ENCODE measurements at places on chromosomes 2 and 18. TPM values are rescaled to one million over a fixed set of nuclear protein-coding genes. Genes with fewer than 3 reads are reported as not detected.

The DNAJC5G gene
- total RNA-seq = not detected

DNA sequence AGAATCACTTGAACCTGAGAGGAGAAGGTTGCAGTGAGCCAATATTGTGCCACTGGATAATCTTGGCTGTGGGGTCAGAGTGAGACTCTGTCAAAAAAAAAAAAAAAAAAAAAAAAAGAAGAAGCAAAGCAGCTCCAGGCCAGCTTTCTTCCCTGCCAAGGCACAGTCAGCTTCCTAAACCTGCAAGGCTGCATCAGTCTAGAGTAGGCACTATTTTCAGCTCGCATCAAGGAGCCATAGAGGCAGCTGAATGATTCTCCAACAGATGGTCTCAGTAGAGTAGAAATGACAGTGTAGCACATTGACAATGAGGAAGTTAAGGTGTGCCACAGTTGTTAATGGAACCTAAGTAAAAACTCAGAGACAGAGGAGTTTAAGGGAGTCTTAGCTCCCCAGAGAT lies 35.6 kb downstream of the BMP10 start:
- no peak overlapping the region for H3K27ac ChIP-seq
- no peak for DNase-seq
- no peaks in the 10 kb centered on the region for H3K36me3 ChIP-seq
- no peaks in the 10 kb centered on the region for H3K27me3 ChIP-seq
- H3K4me1 ChIP-seq = no peaks in the 10 kb centered on the region

DNA sequence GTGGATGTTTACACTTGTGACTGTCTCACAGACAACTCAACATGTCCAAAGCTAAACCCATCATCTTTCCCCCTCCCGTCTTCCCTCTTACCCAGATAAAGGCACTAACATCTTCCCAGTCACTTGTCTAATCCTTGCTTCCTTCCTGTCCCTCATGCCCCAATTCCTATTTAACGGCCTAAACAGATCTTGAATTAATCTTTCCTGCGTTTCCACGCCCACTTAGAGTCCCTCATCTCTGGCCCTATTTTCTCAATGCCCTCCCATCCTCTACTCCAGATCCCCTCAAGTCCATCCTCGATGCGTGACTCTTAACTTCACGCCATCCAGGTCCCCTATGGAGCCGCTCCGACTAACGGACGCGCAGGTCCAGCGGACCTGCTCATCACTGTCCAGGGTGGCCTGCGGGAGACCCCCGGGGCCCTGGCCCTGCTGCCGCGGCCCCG lies 682 bp upstream of the SCLY start:
- H3K36me3 ChIP-seq = 0 out of 2 replicates have a peak, but pooled peaks cover 2% of the 10 kb centered on the region
- H3K27ac ChIP-seq = peak overlapping the region; percentile 79
- H3K4me3 ChIP-seq = peak overlapping the region; percentile 88
- no peak for DNase-seq

DNA sequence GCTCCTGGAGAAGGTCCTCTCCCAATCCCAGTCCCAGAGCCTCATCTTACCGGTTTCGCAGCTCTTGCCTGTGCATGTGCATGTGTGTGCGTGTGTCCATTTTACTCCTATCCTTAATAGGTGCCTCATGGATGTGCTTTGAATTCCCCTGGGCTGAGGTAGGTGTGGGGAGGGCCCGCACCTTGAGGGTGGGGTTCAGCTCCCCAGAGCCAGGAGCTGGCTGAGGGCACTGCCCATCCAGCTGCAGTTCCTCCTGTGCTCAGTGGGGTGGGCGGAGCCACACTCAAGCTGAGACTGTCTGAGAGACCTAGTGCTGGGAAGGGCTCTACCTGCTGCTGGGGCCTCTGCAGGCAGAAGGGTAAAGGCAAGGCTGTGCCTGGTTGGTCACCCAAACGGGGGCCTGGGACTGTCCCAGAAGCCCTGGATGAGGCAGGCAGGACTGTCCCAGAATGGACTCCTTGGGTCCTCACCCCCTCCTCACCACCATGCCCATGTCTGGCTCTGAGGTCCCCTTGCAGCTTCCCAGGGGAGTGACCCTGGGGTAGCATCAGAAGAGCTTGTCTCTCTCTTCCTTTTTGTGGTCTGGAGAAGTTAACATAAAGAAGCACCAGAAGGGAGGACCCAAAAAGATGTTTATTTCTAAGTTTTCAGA lies 8.9 kb downstream of the GDF7 start:
- no peaks in the 10 kb centered on the region for H3K4me1 ChIP-seq
- peaks cover 21% of the 10 kb centered on the region for H3K27me3 ChIP-seq
- H3K36me3 ChIP-seq = no peaks in the 10 kb centered on the region

DNA sequence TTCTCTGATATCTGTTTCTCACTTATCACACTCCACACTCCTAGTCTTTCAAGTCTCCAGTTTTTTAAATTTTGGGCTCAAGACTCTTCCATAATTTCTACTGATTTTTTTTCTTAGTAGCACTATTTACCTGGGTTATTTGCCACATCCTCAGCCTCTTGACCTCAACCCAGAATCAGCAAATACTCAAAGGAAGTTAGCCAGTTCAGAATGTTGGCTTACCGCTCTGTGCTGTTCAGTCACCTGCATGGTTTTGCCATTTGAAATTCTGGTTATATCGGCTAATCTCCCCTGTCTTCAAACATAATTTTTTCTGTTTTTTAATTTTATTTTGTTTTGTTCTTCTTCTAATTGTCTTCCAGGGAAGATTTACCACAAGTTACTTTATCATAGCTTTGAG lies 412.6 kb downstream of the PTH2R start:
- no peak overlapping the region for H3K27ac ChIP-seq
- H3K27me3 ChIP-seq = no peaks in the 10 kb centered on the region
- no peak for DNase-seq
- H3K4me3 ChIP-seq = no peak overlapping the region
- H3K4me1 ChIP-seq = no peaks in the 10 kb centered on the region

DNA sequence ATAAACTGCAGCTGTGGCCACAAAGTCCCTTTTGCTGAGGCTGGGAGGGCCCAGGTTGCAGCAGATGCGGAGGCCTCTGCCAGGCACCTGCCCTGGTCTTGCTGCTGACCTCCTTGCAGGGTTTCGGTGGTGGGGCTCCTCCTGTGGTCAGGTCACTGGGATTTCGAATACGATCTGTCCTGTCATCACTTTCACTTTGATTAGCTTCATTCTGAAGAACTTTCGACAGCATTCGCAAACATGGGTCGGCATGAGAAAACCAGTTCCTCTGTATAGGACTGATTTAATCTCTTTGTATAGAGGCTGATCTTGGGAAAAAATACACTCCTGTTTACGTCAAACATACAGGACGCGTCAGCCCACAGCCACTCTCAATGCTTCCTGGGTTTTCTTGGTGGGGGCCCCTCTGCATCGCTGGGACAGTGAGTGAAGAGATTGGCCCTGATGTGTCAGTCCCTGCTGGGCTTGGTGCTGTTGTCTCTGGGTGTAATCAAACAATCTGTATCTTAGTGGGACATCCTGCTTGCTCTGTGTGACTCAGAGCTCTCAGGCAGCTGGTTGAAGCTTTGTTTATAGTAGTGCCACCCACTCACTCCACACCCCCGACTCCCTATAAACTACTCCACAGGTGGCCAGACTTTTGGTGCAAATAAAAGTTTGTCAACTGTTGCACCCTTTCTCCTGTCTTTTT lies 209.4 kb upstream of the CXCR4 start:
- no peaks in the 10 kb centered on the region for H3K36me3 ChIP-seq
- no peak overlapping the region for H3K4me3 ChIP-seq
- 0 out of 2 replicates have a peak, but pooled peaks cover 1% of the 10 kb centered on the region for H3K27me3 ChIP-seq
- peak; percentile 9 for DNase-seq
- no peaks in the 10 kb centered on the region for H3K4me1 ChIP-seq

GRCh38 chr18:27600245-27600644 lies 415.1 kb upstream of the CHST9 start:
- H3K4me1 ChIP-seq = no peaks in the 10 kb centered on the region
- no peak overlapping the region for H3K4me3 ChIP-seq
- no peak for DNase-seq
- H3K36me3 ChIP-seq = no peaks in the 10 kb centered on the region

The FAM110C gene
- total RNA-seq = not detected

The ABCG5 gene
- total RNA-seq = not detected

DNA sequence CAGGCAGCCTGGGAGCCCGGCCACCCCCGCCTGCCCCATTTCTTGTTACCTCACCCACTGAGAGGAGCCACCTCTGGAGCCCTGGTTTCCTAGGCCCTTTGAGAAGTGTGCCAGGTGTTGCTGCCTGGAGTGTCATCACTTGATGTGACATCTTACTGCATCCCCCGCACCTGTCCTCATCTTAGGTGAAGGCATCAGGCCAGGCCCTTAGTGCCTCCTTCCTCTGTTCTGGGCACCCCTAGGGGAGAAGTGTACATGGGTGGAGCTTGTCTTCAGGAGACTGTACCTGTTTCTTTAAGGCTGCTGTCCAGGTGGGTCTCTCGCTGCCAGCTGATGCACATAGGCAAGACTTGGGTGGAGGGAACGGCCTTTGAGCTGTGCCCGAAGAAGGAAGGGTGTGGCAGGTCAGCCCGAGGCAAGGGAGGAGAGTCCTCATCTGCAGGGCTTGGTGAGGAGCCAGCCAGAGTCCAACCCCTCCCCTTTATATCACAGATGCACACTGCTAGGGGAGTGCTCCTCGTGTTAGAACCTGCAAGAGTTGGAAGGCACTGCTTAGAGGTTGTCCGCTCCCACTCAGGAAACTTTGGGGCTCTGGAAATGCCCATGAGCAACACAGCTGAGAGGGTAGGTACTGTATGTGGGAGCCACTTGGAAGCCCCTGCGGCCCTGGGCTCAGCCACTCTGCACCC lies 45.9 kb downstream of the NCK2 start:
- H3K27me3 ChIP-seq = no peaks in the 10 kb centered on the region
- H3K36me3 ChIP-seq = no peaks in the 10 kb centered on the region
- peaks cover 24% of the 10 kb centered on the region for H3K4me1 ChIP-seq
- DNase-seq = no peak

DNA sequence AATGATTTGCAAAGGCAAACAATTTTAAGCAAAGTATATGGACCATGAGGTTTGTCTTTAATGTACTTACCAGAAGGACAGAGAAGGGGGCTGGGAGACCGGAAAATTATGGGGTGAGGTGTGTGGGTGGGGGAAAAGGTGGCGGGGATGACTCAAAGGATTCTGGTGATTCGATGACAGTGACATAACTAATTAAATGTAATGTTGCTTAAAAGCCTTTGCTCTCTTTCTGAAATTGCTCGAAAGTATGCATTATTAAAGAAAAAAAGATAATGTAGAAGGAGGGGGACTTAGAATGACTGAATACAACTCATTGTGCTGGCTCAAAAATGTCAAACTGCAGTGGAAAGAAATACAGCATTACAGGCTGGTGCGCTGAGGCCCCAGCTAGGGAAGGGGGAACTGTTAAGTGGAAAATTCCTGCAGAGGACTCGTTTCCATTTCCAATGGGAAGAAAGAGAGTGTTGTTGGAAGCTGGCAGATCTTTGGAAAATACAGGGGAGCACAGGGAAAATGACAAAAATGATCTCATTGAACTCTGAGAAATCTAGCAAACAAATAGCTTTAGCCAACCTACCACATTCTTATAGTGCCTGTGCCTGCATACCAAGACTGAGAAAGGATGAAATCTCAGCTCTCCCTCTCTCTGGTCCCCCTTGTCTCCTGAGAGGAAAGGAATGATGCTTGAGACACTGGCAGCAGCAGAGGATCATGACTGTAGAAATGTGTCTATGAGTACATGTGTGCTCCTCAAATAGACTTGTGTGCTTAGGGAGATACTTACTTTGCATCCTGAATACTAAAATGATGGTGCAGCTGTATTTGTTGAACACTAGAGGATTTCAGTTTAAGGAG lies 632.4 kb downstream of the NYAP2 start:
- peak overlapping the region; percentile 75 for H3K4me3 ChIP-seq
- H3K27ac ChIP-seq = no peak overlapping the region
- DNase-seq = peak; percentile 39
- H3K27me3 ChIP-seq = no peaks in the 10 kb centered on the region
- peaks cover 11% of the 10 kb centered on the region for H3K4me1 ChIP-seq

DNA sequence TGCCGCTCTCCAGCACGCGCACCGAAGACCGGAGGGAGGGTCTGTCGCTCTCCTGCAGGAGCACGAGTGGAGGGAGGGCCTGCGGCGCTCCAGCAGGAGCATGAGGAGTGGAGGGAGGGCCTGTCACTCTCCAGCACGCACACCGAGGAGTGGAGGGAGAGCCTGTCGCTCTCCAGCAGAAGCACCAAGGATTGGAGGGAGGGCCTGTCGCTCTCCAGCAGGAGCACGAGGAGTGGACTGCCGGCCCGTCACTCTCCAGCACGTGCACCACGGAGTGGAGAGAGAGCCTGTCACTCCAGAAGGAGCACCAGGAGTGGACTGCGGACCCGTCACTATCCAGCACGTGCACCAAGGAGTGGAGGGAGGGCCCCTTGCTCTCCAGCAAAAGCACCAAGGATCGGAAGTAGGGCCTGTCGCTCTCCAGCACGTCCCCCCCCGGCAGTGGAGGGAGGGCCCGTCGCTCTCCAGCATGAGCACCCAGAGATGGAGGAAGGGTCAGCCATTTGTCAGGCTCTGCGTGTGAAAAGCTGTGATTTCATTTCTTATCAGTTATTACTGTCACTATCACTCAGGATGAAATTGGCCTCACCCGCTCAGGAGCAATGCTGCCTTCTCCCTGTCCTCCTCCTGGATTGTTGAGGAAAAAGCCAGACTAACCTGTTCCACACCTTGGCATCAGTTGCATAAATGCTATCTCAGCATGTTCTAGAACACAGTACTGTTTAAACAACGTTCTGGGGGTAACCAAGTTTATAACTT lies 35.9 kb downstream of the ADI1 start:
- H3K27me3 ChIP-seq = no peaks in the 10 kb centered on the region
- no peaks in the 10 kb centered on the region for H3K4me1 ChIP-seq
- DNase-seq = no peak
- no peak overlapping the region for H3K4me3 ChIP-seq
- no peaks in the 10 kb centered on the region for H3K36me3 ChIP-seq

- no peaks in the 10 kb centered on the region for H3K4me1 ChIP-seq
- no peak overlapping the region for H3K4me3 ChIP-seq
- no peaks in the 10 kb centered on the region for H3K36me3 ChIP-seq
- H3K27ac ChIP-seq = no peak overlapping the region
- H3K27me3 ChIP-seq = no peaks in the 10 kb centered on the region
- peak; percentile 47 for DNase-seq
Observed at GRCh38 chr2:187994464-187995331, 297.0 kb upstream of the GULP1 start.

DNA sequence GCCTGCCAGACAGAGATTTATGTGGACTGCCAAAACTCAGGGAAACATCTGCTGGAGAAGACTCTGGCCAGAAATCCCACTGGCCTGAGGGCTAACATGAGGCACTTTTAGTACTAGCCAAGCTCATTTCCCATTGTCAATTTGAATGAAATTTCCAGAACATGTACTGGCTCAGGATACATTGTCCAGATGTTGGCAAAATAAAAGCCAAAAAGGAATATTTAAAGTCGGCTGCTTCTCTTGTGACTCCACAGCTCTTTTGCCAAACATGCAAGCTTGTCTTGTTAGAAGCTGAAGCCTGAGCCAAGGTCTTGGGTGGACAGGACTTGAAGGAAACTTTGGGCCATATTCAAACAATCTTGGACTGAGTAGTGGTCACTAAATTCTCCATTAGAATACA lies 215.5 kb downstream of the NCKAP5 start:
- H3K4me1 ChIP-seq = no peaks in the 10 kb centered on the region
- no peaks in the 10 kb centered on the region for H3K36me3 ChIP-seq
- no peak overlapping the region for H3K27ac ChIP-seq
- no peak for DNase-seq
- no peaks in the 10 kb centered on the region for H3K27me3 ChIP-seq
- no peak overlapping the region for H3K4me3 ChIP-seq

Data from GM23248 (cell line).